GM10248 (cell line): ENCODE measurements at places on chromosomes 12 and 14.

DNA sequence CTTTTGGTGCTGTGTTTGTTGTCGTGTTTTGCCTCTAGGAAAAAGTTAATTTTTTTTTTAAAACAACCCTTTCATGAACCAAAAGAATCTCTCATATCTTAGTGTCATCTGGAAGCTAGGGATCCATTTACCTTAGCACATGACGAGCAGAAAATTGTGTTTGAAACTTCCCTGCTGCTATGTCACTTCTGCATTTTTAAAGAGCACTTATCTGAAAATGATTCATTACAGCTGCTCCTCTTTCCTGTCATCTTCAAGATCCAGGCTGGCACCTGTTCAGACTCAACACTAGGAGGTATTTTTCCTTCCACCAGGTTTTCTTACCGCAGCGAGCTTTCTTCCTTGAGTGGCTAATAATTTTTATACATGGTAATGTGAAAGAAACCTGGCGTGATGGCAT lies 67.0 kb downstream of the EML1 start:
- no peak for DNase-seq

GRCh38 chr14:74610866-74611649 lies 979 bp downstream of the LTBP2 start:
- DNase-seq: no peak

GRCh38 chr14:103517721-103518421 lies 4.8 kb downstream of the CKB start:
- DNase-seq: no peak

- no peak for DNase-seq
These were observed 62.3 kb downstream of the UNC79 start for GRCh38 chr14:93493054-93493453.

DNA sequence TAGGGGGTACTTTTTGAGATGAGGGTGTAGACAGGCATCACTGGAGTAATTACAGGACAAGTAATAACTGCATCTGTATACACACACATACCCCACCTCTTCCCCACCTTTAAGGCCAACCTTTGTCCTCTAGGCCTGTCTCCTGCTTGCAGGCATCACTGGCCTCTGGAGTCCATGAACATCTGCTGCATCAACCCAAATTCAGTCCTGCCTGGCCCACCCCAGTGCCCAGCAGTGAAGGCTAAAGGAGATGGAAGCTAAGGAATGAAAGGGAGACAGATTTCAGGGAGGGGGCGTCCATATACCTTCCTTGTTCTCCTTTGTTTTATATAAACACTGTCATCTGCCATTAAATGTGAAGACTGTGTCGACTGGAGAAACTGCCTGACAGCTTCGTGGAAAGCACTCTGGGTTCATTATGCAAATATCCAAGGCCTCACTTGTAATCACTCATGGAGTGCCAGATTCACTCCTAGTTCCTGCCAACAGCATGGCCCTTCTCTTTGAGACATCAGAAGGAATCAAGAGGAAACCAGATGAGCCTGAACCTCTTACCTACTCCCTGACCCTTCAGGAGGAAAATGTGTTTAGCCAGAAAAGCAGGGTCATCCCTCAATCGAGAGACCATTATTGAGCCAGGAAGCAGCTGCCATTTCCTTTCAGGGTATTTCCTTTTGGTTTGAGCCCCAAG lies 64.4 kb downstream of the SERPINA3 start:
- DNase-seq: no peak

DNA sequence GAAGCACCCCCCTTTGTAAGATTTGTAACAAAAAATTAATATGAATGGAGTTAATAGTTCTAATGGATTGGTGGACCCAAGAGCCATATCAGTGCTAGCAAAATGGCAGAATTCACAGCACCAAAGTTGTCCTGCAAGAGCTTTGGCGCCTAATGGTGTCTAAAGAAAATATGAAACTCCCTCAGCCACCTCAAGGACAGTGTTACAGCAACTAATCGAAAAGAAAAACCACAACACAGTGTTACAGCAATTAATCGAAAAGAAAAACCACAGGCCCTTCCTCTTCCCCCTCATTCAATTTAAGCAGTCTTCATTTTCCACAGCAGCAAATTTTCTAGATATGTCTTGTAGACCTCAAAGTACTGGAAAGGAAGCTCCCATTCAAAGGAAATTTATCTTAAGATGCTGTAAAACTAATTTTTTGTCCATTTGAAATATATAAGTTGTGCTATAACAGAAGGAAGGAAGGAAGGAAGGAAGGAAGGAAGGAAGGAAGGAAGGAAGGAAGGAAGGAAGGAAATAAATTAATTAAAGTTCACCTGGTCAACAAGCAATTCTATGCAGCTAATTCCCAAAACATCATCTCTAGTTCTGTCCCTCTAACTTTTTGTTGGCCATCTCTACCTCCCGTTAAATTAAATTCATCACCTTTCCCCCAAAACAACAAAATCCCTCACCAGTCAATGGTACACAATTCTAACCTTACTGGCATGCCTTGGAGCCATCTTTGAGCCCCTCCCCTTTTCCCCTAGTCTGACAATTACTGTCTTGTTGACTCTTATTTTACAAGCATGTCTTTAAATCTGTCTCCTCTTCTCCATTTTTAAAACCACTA lies 17.4 kb downstream of the LRP6 start:
- no peak for DNase-seq

- no peak for DNase-seq
These were observed 79.3 kb upstream of the TSPAN8 start for GRCh38 chr12:71237128-71237527.

DNA sequence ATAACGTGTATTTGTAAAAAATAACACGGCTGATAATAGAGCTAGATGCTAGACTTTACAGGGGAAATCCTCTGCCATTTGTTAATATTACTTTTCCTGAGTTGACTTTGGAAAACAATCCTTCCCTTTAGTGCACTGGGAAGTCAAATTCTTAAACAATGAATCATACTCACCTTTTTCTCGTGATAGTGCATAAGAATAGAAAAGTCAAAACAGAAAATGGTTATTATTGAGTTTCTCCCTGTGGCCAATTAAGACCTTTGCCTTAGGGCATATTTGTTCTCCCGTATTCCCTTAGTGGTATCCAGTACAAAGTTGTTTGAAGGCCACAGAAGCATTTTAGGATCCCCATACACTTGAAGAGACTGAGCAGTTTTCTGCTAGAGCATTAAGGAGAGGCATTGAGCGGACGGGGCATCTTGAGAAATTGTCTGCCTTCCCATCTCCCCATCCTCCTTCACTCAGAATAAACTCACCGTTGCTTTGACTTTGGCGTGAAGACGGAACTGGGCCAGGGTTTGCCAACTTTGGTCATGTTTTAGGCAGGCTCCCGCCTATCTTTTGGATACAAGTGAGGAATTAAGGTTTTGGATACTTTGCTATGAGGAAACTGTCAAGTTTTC lies 171.3 kb downstream of the TMTC2 start:
- no peak for DNase-seq

DNA sequence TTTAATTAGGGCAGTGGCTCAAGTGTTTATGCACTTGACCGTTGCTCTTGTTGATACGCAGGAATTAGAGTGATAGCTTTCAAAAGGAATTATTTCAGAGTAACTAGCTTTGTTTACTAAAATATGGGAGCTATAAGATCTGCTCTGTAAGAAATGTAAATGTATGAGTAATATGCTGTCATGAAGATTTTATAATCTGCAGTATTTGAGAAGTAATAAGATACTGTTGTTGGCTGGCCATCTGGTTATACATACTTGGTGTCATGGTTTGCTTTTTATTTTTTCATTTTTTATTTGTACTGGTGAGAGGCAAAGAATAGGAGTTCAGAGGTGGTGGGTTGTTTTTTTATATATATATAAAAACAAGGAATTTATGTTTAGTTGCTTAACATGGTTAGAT lies 58.5 kb downstream of the PLXNC1 start:
- no peak for DNase-seq

GRCh38 chr14:91834571-91834970 lies 32.8 kb downstream of the TC2N start:
- DNase-seq: no peak

DNA sequence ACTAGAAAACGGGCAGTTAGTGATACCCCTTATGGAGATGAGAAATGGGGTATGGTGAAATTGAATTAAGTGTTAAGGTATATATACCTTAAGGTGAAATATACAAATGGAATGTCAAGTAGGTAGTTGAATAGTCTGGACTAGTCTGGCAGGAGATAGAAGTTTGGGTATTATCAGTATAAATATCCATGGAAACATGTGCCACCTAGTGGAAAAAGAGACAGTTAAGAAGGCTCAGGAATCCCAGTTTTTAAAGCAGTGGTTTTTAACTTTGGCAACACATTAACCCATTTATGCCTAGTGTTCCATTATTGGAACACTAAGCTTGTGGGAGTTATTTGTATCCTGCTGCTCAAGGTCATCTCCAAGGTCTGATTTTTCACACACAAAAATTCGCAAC lies 38.6 kb upstream of the TPH2 start:
- DNase-seq: no peak

GRCh38 chr14:77111021-77111420 lies 13.0 kb downstream of the CIPC start:
- DNase-seq: no peak

DNA sequence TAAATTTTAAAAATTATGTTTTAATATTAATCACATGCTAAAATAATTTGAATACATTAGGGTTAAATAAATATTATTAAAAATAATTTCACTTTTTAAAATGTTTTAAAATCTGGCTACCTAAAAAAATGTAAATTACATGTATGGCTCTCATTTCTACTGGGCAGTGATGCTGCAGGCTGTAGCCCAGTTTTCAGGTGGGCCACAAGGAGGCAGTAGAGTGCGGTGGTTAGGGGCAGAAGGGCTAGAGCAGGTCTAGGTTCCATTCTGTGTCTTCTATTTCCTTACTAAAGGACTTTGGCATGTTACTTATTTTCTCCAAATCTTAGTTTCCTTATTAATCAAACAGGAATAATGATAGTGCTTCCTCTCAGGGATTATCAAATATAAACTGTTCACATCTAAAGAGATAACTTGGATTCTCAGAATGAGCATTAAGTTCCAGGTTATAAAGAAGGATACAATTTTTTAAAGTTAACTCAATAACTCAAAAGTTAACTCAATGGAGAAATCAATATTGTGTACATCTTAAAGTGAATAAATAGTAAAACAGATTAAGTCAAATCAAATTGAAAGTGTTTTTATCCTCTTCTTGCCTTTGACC lies 54.9 kb upstream of the OVCH1 start:
- DNase-seq: peak; percentile 48

DNA sequence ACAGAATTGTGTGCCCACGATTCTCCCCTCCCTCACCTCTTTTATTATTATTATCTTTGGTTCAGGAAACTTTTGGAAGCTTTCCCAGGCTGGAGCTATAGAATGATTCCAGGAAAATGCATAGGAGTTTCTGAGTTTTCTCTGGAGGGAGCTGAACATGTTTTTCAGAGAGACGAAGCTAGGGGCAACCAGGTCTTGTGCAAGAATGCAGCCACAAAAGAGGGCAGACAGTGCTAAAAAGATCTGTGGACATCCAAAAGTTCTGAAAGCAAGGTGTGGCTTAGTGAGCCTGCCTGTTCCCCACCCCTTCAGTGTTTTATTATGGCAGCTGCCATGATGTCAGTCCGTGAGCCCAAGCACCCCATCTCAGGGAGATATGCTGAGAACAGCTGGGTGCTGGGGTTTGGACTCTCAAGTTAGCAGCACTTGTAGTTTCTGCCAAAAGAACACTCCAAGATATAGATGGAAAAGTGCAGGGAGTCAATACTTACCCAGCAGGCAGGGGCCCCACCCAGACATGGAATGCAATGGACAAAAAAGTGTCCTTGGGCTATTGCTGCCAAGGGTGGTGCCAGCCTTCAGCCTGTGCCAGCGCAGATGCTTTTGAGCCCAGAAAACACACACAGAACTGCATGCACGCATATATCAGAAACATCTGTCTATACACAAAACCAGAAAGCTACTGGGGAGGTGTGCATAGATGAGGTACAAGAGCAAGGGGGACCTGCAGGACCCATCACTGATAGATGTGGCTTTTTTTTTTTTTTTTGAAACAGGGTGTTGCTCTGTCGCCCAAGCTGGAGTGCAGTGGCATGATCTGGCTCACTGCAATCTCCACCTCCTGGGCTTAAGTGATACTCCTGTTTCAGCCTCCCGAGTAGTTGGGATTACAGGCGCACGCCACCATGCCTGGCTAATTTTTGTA lies 17.0 kb upstream of the IRF2BPL start:
- DNase-seq: no peak
